Activated CD4-positive, CD25-positive, alpha-beta regulatory T cell (primary cell): ENCODE measurements at places on chromosomes 6 and 20.

DNA sequence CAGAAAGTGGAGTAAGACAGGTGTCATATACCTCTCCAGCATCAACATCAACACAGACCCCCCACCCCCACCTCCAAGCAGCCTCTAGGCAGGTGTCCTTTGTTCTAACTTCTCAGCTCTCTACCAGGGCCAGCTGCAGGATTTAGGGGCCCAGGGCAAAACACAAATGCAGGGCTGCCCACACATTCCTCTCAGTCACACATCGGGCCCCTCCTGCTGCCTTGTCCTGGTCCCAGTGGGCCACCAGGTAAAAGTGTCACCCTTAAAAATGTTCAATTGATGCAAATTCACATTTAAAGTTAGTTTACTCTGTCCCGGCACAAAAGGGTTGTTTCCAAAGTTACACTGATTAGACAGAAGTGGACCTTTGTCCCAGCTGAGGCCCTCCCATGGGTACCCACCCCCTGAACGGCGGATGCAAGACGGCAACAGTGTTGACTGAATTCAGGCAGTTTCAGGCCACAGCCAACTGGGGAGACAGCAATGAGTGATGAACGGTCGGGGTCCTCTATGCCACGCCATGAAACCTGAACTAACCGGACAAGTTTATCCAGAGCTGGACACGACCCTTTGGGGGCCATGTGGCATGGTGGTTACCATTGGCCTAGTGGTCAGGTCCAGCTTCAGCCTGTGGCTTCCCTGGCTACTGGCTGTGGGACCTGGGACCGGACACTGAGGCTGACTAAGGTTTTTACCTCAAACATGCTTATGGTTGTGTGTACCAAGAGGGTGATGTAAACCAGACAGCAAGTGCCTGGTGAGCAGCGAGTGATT, 52.2 kb upstream of the UNC93A start:
- DNase-seq: no peak

DNA sequence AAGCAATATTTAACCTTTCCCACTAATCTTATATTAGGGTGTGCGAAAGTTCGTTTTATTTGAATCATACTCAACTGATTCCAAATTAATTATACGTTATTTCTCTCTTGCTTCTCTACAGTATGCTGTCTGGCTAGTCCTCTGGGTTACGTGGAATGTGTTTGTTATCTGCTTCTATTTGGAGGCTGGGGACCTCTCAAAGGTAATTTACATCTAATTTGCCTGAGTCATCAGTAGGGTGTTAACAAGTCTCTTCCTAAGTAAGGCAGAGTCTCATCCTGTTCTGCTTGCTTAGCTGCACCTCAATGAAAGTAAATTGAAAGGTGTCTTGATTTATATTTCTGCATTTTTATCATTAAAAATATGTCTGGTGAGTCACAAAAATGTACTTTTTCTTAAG, 551.5 kb downstream of the NKAIN2 start:
- no peak for DNase-seq

GRCh38 chr6:43809417-43810305, 39.6 kb downstream of the VEGFA start:
- no peak for DNase-seq

GRCh38 chr20:9807136-9807535, 31.7 kb downstream of the PAK5 start:
- no peak for DNase-seq

DNA sequence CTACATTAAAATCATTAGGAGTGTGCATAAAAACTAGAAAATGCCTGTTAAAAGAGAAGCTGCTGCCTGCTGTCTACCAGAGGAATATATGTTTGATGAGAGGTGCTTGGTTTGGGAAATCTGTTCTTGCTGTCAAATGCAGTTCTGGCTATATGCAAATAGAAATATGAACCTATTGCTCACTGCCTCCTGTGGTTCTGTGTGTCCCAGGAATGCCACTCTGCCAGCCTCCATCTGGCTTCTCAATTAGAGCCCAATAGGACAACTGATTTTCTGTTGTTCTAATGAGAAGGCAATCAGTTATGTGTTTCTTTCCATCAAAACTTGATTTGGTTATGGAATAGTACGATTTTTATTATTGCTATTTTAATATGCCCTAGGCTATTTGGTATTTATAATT, 759.7 kb downstream of the HDGFL1 start:
- no peak for DNase-seq

DNA sequence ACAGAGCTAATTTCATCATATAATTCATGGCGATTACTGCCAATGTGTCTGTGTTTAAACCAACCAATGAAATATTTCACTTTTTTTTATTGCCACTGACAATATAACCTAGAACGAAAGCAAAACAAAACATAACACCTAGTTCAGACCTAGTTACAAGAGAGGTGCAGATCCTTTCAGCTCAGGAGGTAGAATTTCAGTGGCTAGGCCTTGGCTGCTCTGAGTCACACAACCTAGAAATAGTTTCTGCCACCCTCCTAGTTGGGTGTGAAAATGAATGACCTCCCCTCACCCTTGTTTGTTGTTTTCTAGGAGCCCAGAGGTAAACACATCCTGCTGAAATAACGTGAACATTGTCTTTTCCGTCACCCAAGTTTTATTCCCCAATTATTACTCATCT, 356.3 kb downstream of the HTR1B start:
- DNase-seq: no peak

- no peak for DNase-seq
Measured at GRCh38 chr6:11437824-11438459, 99.6 kb upstream of the TMEM170B start.

GRCh38 chr6:19052219-19052618, 665.1 kb downstream of the RNF144B start:
- no peak for DNase-seq

- no peak for DNase-seq
Measured at GRCh38 chr20:58137236-58137635, 91.2 kb downstream of the ANKRD60 start.

- DNase-seq: no peak
Measured at GRCh38 chr6:32047539-32047854, 9.3 kb downstream of the CYP21A2 start.

DNA sequence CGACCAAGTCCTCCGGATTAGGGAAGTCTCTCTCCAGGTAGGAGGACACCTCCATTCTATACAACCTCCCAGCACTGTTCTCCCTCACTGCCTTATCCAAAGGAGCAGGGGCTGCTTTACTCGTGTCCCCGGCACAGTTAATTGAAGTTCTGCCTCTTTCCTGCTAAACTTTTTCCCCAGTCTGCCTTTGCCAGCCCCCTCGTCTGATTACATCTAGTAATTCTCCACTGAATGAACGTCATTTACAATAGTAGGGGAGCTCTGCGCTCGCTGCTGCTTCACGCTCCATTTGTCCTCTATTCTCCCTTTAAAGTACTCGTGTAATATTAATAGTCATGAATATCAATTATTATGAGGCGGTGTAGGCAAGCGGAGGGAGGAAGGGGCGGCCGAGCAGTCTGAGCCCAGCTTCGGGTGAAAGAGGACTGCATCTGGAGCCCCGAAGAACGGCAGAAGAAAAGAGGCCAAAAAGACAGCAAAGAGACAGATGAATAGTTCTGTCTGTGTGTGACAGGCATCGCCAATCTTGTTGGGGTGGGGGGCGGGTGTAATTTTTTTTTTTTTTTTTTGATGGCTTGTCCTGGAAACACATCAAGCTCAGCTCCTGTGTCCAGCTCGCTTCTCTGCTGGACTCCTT, 2.9 kb downstream of the TFAP2B start:
- no peak for DNase-seq

DNA sequence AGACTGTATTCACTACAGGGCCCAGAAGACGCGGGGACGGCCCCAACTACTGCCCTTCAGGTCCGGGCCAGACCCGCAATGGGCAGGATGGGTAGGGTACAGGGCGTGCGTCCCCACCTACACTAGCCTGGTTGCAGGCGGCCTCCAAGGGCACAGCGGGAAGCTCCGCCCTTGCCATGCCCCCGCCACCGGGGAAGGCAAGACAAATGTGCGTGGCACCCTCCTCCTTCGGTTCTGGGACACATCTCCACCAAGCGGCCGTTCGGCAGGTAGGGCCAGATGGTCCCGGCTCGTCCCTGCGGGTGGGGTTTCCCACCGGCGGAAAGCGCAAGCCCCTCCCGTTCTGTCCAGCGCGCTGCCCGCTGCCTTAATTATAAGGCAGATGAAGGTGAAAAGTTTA, 5.6 kb downstream of the NXT1 start:
- DNase-seq: no peak

- DNase-seq: no peak
Measured at GRCh38 chr6:613981-614380, 42.9 kb downstream of the HUS1B start.

DNA sequence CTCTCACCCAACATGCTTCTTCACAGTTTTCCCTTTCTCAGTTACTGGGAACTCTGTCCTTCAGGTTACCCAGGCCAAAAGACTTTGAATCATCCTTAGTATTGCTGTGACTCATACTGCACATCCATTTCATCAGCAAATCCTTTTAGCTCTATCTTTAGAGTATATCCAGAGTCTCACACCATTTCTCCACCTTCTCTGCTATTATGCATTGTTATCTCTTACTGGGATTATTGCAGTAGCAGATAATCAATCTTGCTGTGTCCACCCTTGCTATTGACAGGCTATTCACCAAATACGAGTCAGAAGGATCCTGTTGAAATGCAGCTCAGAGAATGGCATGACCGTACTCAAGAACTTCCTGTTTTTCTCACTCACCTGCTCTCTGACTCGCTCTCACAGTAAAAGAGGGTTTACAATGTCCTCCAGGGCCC, 57.3 kb downstream of the BCKDHB start:
- DNase-seq: no peak

DNA sequence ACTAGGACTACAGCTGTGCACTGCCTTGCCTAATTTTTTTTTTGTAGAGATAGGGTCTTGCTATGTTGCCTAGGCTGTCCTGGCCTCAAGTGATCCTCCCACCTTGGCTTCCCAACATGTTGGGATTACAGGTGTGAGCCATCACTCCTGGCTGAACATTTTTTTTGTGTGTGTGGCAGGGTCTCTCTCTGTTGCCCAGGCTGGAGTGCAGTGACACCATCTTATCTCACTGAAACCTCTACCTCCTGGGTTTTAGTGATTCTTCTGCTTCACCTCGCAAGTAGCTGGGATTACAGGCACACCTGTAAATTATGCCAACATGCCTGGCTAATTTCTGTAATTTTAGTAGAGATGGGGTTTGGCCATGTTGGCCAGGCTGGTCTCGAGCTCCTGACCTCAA, 25.3 kb downstream of the PANK2 start:
- no peak for DNase-seq

GRCh38 chr6:167843023-167843422, 16.3 kb downstream of the AFDN start:
- DNase-seq: no peak

DNA sequence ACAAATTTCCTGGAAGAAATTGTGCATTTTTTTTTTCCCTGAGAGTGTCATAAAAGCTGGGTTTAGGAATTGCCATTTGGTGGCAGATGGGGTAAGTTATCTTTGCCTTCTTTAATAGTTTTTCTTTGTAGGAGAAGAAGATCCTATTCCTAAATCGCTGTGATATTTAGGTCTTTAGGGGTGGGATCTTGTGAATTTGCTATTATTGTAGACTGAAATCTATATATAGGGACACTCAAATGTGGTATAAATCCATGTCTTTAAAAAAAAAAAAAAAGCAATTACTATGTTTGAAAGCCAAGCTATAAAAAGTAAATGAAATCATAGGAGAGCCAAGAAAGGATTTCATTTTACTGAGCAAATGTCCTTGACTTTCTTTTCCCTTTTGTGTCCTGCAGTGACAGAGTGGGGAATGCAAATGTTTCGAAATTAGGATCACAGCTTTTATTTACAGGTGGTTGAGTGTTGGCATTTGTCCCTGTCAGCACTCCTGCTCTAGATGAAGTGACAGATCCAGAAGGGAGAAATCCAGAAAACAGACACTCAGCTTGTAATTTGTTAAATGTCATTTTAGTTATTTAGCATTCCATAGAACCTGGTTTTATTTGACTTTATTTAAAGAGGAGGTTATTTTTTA, 29.4 kb downstream of the TIAM2 start:
- DNase-seq: no peak

DNA sequence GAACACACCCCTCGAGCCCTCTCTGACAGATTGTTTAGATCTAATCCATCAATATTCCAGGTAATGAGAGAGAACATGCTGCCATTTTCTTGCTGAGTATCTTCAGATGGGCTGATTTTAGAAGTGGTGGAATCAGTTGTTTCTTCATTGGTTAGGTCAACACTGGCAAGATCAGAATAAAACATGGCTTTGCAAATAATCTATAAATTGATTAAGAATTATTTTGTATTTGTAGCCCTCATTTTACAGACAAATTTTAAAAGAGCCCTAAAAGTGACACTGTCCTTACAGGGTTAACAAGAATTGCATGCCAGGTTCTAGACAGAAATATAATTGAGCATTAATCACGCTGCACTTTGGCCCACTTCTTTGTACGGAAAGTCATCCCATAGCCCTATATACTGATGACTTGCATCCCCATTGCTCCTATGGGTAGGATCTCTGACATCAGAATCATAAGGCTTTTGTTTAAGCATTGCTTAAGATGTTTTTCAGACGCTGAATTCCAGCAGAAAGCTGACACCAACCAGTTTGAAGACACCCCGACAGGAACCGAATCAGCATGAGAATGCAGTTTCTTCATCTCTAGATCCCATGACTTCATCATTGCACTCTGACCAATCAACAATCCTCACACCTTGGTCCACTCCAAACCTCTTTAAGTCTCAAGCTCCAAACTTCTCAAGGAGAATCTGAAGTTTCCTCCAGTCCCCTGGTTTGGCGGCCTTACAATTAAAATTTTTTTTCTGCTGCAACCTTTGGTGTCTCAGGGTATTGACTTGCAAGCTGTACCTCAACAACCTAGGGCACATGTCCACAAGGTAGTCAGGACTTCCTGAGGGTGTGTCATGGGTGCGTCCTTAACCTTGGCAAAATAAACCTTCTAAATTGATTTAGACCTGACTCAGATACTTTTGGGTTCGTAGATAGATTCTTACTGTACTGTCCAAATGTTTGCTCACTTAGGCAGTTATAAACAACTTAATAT, 7.8 kb downstream of the TDP2 start:
- no peak for DNase-seq

GRCh38 chr6:166959911-166960608, 3.7 kb upstream of the RNASET2 start:
- no peak for DNase-seq

DNA sequence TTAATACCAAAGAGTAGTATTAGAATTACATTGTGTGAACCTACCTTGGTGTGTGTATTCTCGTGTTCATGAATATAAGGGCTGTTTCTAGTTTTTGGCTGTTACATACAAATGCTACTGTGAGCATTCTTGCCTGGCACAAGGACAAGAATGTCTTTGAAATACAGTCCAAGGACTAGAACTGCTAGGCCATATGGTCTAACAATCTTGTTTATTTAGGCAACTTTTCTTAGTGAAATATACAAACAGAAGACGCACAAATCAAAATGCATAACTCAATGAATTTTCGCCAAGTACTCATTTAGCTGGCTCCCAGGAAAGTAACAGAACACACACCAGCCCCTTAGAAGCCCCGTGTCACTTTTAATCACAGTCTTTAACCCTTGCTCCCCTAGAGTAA, 28.5 kb downstream of the KDM1B start:
- no peak for DNase-seq
